ENCODE measurements at places on chromosomes 3 and 15. TPM values are rescaled to one million over a fixed set of nuclear protein-coding genes. Genes with fewer than 3 reads are reported as not detected.

GRCh38 chr15:93294896-93295295, 205.9 kb upstream of the RGMA start:
- H3K27ac ChIP-seq = no peak overlapping the region
- no peak for DNase-seq
- H3K4me1 ChIP-seq = no peaks in the 10 kb centered on the region
- no peak overlapping the region for H3K4me3 ChIP-seq
- no peaks in the 10 kb centered on the region for H3K36me3 ChIP-seq
- no peaks in the 10 kb centered on the region for H3K27me3 ChIP-seq

DNA sequence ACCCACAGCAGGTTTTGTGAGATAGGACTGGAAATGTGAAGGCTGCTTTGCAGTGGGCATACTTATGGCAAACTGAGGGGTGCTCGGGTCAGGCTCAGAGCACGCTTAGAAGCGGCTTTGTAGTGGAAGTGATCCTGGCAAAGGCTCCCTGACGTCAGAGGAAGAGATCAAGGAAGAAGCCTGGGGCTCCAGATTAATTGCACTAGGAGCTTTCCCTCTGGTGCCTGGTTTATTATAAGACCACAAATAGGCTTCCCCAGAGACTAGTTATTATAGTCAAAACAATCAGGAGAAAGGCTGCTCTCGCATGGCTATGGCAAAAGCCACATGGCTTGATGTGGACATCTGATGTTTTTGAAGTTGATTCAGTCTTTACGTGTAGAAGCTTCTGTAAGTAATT, 515.1 kb downstream of the GABRG3 start:
- no peaks in the 10 kb centered on the region for H3K27me3 ChIP-seq
- no peak overlapping the region for H3K4me3 ChIP-seq
- no peaks in the 10 kb centered on the region for H3K36me3 ChIP-seq
- H3K4me1 ChIP-seq = no peaks in the 10 kb centered on the region
- no peak overlapping the region for H3K27ac ChIP-seq

GRCh38 chr15:40597024-40597423, 3.0 kb downstream of the KNL1 start:
- DNase-seq = no peak
- H3K27ac ChIP-seq = no peak overlapping the region
- H3K36me3 ChIP-seq = no peaks in the 10 kb centered on the region
- no peak overlapping the region for H3K4me3 ChIP-seq
- H3K27me3 ChIP-seq = no peaks in the 10 kb centered on the region

DNA sequence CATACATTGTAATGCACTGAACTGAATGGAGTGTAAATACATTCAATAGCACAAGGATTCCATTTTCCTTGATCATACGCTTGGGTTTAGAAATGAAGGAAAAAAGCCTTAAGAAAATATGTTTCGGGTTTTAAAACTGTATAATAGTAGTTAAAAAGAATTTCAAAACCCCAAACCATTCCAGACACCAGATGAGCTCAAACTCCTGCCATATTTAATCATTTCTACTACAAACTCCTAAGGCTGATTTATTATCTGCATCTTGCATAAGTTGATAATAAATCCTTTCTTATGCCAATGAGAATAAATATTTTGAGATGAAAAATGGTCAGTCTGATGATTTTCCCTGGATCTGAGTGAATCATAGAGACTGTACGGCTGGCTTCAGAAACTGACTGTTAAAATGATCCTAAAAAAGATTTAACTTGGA, 51.0 kb downstream of the NR1D2 start:
- peaks cover 22% of the 10 kb centered on the region for H3K4me1 ChIP-seq
- no peak overlapping the region for H3K4me3 ChIP-seq
- no peaks in the 10 kb centered on the region for H3K27me3 ChIP-seq
- H3K36me3 ChIP-seq = no peaks in the 10 kb centered on the region

DNA sequence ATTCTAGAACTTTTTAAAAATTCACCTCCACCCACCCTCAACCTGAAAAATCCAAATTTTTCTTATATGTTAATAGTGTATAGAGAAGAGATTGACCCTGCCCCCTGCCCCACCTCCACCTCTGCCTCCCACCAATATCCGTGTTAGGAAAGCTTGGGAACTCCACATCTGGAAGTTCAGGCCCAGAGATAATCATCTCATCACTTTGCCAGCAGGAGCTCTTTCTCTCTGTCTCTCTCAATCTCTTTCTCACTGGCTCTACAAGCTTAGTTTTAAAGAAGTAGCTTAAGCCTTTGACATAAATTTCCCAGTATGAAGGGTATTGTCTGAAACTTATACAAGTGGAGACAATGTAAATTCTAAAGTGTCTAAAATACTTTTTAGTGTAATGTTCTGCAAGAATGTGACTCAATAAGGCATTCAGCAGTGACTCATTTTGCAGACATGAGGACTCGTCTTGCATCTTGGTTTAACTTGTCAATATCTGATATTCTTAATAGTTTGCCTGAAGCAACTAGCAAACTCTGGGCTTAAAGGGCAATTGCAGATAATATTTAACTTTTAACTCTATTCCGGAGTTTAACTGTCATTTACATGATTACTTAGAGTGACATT, 299.8 kb upstream of the EPHA3 start:
- no peak for DNase-seq
- no peak overlapping the region for H3K27ac ChIP-seq
- no peak overlapping the region for H3K4me3 ChIP-seq

DNA sequence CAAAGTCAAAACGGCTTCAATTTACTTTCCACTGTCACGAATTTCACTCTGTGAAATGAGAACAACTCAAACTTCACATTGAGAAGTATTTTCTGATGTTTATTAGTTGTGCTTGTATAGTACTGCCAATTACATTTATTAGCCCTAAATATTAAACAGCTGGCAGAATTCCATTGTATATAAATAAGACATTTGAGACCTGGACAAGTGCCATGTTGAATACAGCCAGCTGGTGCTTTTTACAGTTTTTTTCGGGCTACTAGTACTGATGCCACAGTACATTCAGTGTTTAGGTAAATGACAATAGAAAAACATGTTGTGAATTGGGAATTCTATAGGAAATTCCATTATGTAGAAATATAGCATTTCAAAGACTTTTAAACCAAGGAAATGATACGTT, 79.0 kb downstream of the EPHA3 start:
- no peaks in the 10 kb centered on the region for H3K27me3 ChIP-seq
- H3K36me3 ChIP-seq = no peaks in the 10 kb centered on the region
- DNase-seq = no peak
- no peaks in the 10 kb centered on the region for H3K4me1 ChIP-seq
- H3K27ac ChIP-seq = no peak overlapping the region

DNA sequence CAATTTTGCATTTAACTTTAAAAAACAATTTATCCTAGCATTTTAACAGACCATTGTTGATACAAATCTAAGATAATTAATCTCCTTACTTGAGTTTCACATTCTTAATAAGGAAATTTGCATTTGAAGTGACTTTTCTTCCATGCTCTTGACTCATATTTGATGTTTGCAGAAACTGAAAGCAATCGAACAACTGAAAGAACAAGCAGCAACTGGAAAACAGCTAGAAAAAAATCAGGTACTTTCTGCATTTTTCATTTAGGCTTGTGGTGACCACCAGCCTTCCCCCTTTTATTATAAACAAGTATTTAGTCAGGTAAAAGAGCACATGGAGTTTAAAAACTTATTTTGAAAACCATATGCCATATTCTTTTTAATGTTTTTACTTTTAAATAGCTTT, 20.1 kb upstream of the SELENOT start:
- H3K4me3 ChIP-seq = no peak overlapping the region
- no peak overlapping the region for H3K27ac ChIP-seq
- H3K4me1 ChIP-seq = no peaks in the 10 kb centered on the region
- no peak for DNase-seq
- peaks cover 9% of the 10 kb centered on the region for H3K36me3 ChIP-seq

GRCh38 chr3:144864646-144865045, 893.0 kb downstream of the DIPK2A start:
- no peak overlapping the region for H3K4me3 ChIP-seq
- no peak for DNase-seq
- H3K4me1 ChIP-seq = no peaks in the 10 kb centered on the region
- no peak overlapping the region for H3K27ac ChIP-seq
- H3K36me3 ChIP-seq = no peaks in the 10 kb centered on the region
- H3K27me3 ChIP-seq = no peaks in the 10 kb centered on the region

DNA sequence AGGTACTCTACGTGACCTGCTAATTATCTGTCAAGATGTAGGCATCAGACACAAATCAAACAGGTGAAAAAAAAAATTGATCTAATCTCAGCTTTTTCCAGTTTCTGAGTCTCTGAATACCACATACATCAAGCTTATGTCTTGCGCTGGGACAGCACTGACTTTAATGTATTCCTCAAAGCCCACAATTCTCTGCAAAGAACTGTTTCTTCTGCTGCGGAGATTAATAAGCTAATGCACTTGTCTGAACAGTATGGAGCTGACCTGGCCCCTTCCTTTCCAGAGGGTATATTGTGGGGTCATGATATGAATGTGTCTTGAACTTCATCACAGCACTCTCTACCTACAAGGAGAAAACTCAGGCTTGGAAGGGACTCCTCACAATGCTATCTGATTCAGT, 87.8 kb downstream of the FOXB1 start:
- H3K36me3 ChIP-seq = no peaks in the 10 kb centered on the region
- no peaks in the 10 kb centered on the region for H3K4me1 ChIP-seq
- no peak overlapping the region for H3K27ac ChIP-seq

Gene SNTN
- not detected for polyA plus RNA-seq

Gene GRIP2
- 0.09 TPM for polyA plus RNA-seq

Gene MED12L
- not detected for polyA plus RNA-seq

All from naive B cell (primary cell).